IPS DF 6.9 (cell line): ENCODE measurements at places on chromosomes 4 and X.
A peak's percentile ranks its signal among the peaks of the same experiment; 100 is the strongest.

DNA sequence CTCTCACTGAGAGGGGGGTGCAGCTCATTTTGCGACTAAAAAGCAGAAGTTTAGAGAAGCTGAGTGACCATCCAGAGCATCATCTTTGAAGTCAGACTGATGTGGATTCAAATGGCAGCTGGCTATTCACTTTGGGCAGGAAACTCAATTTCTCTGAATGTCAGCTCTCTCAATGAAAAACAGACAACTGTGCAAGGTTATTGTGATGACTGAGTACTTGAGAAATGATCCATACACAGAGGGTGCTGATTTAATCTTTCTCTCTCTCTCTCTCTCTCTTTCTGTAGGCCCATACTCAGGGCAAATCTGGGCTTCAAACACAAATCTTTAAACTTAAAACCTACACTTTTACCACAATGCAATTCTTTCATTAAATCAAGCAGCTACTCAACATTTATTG, 185.8 kb upstream of the SLIT2 start:
- no peak overlapping the region for H3K4me3 ChIP-seq
- H3K36me3 ChIP-seq: no peaks in the 10 kb centered on the region
- H3K27ac ChIP-seq: no peak overlapping the region

- no peaks in the 10 kb centered on the region for H3K36me3 ChIP-seq
- no peaks in the 10 kb centered on the region for H3K27me3 ChIP-seq
- no peaks in the 10 kb centered on the region for H3K4me1 ChIP-seq
- no peak for DNase-seq
- no peak overlapping the region for H3K4me3 ChIP-seq
Observed at GRCh38 chrX:97096385-97096784, 212.7 kb downstream of the RPA4 start.

GRCh38 chr4:168028568-168028967, 63.8 kb upstream of the ANXA10 start:
- H3K27me3 ChIP-seq: no peaks in the 10 kb centered on the region
- no peak for DNase-seq
- no peak overlapping the region for H3K4me3 ChIP-seq

DNA sequence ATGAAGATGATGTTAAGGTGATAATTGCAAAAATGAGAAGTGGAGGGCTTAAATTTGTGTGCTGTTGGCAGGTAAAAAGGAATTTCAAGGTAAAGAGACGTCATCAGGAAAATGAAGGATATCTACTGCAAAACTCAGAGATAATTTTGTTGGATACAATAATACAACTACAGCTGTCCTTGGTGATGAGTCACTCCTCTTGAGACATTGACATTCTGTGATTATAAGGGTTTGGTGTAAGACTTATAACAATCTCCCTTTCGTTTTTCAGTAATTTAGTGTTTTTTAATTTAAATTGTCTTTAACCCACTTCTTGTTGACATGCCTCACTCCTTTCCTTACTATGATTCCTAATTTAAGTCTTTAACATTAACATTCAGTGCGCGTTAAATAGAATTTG, 1074.1 kb upstream of the SLIT2 start:
- H3K27me3 ChIP-seq: no peaks in the 10 kb centered on the region
- no peak for DNase-seq
- no peak overlapping the region for H3K4me3 ChIP-seq
- no peaks in the 10 kb centered on the region for H3K4me1 ChIP-seq
- H3K27ac ChIP-seq: no peak overlapping the region

GRCh38 chr4:648579-649292, 23.4 kb downstream of the PDE6B start:
- H3K4me3 ChIP-seq: no peak overlapping the region
- no peaks in the 10 kb centered on the region for H3K36me3 ChIP-seq
- peaks cover 4% of the 10 kb centered on the region; the same call in 1 of the 2 replicates for H3K4me1 ChIP-seq

DNA sequence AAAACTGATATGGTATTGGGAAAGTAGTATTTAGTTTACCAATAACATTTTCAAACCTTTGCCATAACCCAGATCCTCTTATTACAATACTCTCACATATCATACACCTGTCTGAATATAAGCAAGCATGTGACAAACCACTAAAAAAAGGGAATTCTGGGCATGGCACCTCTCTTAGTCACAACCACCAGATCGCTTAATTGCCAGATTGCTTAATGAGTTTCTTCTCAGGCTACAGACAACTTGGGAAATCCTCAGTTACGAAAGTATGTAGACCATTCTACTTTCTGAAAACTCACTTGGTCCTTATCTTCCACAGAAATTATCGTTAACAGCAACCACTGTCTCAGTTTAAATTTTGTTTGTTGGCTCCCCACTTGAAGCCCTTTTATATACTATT, 2.1 kb downstream of the NAF1 start:
- H3K27me3 ChIP-seq: no peaks in the 10 kb centered on the region
- no peak overlapping the region for H3K27ac ChIP-seq
- no peaks in the 10 kb centered on the region for H3K4me1 ChIP-seq
- DNase-seq: no peak
- no peaks in the 10 kb centered on the region for H3K36me3 ChIP-seq

DNA sequence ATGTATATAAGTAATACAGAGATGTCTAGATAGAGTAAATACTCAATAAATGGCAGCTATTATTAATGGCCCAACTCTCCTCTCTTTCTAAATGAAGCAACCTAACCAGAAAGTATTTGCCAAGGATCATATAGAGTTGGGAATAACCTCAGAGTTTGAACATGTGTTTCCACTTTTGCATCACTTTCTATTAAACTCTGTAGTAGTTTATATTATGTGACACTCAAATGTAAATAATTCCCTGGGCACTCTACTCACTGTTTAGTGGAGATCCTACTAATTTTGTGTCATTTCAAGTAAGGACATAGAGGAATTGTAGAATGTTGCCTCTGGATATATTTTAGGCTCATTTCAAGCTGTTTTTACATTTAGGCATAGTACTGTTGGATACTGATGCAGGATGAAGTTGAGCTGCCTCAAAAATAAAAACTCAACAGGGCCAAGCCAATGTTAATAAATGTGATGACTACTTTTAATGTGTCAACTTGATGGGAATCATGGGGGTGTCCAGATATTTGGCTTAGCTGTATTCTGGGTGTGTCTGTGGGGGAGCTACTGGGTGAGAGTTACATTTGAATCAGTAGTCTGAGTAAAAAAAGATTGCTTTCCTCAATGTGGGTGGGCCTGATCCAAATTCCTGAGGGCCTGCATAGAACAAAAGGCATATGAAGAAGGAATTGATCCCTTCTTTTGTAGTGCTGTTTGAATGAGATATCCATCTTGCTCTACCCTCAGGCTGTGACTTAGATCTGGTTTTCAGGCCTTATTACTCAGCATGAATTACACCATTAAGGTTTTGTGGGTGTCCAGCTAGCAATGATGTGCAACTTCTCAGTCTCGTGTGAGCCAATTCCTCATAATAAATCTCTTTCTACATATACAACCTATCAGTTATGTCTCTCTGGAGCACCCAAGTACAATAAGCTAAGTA, 1368.2 kb downstream of the STIM2 start:
- H3K4me3 ChIP-seq: no peak overlapping the region
- peaks cover 1% of the 10 kb centered on the region; the same call in 1 of the 2 replicates for H3K4me1 ChIP-seq
- H3K36me3 ChIP-seq: no peaks in the 10 kb centered on the region
- H3K27me3 ChIP-seq: no peaks in the 10 kb centered on the region
- DNase-seq: no peak

DNA sequence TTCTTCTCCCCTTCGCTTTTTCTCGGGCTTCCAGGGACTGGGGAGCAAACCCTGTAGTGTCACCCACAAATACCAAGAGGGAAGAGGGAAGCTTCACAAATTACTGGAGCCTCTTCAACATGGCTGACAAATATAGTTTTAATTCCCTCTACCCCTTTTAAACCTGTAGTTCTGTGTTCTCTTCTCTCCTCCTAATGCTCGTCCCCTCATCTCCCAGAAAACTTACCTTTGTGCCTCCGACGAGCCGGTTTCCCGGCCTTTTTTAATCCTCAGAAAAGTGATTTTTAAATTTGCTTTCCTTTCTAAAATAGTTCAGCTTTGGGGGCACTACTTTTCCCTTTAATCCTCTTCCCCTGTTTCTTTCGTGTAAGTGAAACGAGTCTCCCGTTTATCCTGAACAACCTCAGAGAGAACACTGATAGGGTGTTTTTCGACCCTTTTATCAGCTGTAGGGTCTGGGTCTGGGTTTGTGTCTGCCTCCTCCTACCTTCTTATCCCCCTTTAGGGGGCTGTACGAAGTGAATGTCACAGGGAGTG, 408 bp downstream of the TET2 start:
- no peak overlapping the region for H3K27ac ChIP-seq
- peaks cover 40% of the 10 kb centered on the region for H3K27me3 ChIP-seq
- no peaks in the 10 kb centered on the region for H3K36me3 ChIP-seq
- H3K4me1 ChIP-seq: no peaks in the 10 kb centered on the region

GRCh38 chrX:13360146-13360545, 40.3 kb upstream of the ATXN3L start:
- no peak for DNase-seq
- no peaks in the 10 kb centered on the region for H3K4me1 ChIP-seq
- no peaks in the 10 kb centered on the region for H3K36me3 ChIP-seq
- H3K4me3 ChIP-seq: no peak overlapping the region

DNA sequence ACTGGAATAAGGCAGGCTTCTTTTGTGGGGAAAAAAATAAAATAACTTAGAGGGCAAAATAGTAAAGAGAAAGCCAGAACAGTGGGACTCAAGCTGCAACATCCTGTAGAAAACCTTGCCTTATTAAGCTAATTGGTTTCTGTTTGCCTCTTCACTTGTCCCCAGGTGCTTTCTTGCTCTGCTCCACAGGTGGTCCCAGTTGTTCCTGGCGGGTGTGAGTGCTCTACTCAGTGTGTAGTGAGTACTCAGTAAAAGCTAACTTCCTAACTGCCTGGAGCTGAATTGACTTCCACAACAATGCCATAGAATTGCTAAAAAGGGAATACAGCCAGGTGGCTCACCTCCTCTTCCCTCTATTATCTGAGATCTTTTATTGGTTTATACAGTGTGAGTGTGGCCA, 930.2 kb downstream of the C4orf33 start:
- H3K27ac ChIP-seq: no peak overlapping the region
- peaks cover 2% of the 10 kb centered on the region; the same call in 1 of the 2 replicates for H3K4me1 ChIP-seq
- H3K27me3 ChIP-seq: no peaks in the 10 kb centered on the region
- H3K36me3 ChIP-seq: no peaks in the 10 kb centered on the region
- no peak overlapping the region for H3K4me3 ChIP-seq

- DNase-seq: peak; percentile 35
- no peak overlapping the region for H3K27ac ChIP-seq
- H3K4me1 ChIP-seq: no peaks in the 10 kb centered on the region
- H3K36me3 ChIP-seq: no peaks in the 10 kb centered on the region
- no peak overlapping the region for H3K4me3 ChIP-seq
- H3K27me3 ChIP-seq: no peaks in the 10 kb centered on the region
Observed at GRCh38 chr4:156677131-156677531, 294.5 kb downstream of the PDGFC start.

DNA sequence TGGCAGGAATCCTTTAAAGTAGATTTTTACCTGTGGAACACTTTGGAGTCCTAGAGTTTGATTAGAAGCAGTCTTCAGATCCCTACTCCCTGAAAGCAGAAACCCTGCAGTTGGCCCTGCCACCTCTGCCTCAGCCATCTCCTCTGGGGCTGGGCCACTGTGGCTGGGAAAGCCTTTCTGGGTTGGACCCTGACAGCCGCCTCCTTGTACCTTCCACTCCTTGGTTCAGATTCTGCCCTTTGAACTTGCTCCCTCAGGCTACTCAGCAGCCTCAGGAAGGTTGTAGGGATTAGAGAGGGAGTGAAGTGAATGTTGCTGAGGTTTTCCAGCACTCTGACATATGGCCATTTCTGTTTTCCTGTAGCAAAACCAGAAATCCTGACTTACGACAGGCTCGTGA, 65.5 kb downstream of the KIT start:
- no peak overlapping the region for H3K4me3 ChIP-seq
- DNase-seq: no peak
- H3K36me3 ChIP-seq: no peaks in the 10 kb centered on the region
- no peaks in the 10 kb centered on the region for H3K27me3 ChIP-seq

- no peak for DNase-seq
- no peak overlapping the region for H3K27ac ChIP-seq
- no peak overlapping the region for H3K4me3 ChIP-seq
- no peaks in the 10 kb centered on the region for H3K36me3 ChIP-seq
- no peaks in the 10 kb centered on the region for H3K27me3 ChIP-seq
Observed at GRCh38 chr4:85952972-85953650, 406.7 kb downstream of the MAPK10 start.

- no peak overlapping the region for H3K27ac ChIP-seq
- DNase-seq: no peak
- H3K4me3 ChIP-seq: no peak overlapping the region
- H3K27me3 ChIP-seq: no peaks in the 10 kb centered on the region
- H3K4me1 ChIP-seq: peaks cover 4% of the 10 kb centered on the region; the same call in 1 of the 2 replicates
Observed at GRCh38 chrX:48933757-48934156, 14.9 kb upstream of the PIM2 start.

DNA sequence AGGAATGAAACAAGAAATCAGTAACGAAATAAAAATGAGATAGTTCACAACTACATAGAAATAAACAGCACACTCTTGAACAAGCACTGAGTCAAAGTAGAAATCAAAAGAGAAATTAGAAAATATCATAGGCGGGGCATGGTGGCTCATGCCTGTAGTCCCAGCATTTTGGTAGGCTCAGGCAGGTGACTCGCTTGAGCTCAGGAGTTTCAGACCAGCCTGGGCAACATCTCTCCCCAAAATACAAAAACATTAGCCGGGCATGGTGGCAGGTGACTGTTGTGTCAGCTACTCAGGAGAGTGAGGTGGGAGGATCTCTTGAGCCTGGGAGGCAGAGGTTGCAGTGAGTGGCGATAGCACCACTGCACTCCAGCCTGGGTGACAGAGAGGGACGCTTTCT, 714.4 kb downstream of the GLUD2 start:
- no peak overlapping the region for H3K27ac ChIP-seq
- H3K27me3 ChIP-seq: no peaks in the 10 kb centered on the region
- no peak overlapping the region for H3K4me3 ChIP-seq

- no peaks in the 10 kb centered on the region for H3K36me3 ChIP-seq
- no peaks in the 10 kb centered on the region for H3K27me3 ChIP-seq
- H3K4me3 ChIP-seq: no peak overlapping the region
- no peak for DNase-seq
- H3K4me1 ChIP-seq: peaks cover 4% of the 10 kb centered on the region; the same call in 1 of the 2 replicates
- no peak overlapping the region for H3K27ac ChIP-seq
Observed at GRCh38 chr4:64799751-64800150, 390.5 kb upstream of the TECRL start.

- H3K4me3 ChIP-seq: no peak overlapping the region
- no peaks in the 10 kb centered on the region for H3K27me3 ChIP-seq
- no peaks in the 10 kb centered on the region for H3K36me3 ChIP-seq
- no peak for DNase-seq
- no peak overlapping the region for H3K27ac ChIP-seq
Observed at GRCh38 chrX:74911494-74911893, 13.8 kb downstream of the NEXMIF start.

DNA sequence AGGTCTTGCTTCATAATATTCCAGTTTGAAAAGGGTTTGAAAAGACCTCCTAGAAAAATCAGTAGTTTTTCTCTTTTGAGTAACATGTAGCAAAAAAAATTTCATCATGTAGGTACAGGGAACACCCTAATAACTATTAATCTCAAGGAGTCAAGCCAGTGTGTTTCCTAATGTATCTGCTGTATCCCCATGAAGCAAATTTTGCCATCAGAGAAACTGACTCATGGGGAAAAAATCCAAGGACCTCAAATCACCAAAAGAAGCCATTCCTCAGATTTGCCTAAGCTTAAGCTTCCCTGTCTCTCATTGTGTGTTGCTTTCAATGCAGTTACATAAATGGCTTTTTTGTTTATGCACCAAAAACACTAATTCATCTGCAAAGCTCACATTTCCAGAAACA, 29.7 kb downstream of the F9 start:
- DNase-seq: no peak
- no peaks in the 10 kb centered on the region for H3K36me3 ChIP-seq
- no peak overlapping the region for H3K27ac ChIP-seq
- H3K4me3 ChIP-seq: no peak overlapping the region
- H3K4me1 ChIP-seq: no peaks in the 10 kb centered on the region
